ENCODE measurements at places on chromosomes 6 and 20. TPM values are rescaled to one million over a fixed set of nuclear protein-coding genes. Genes with fewer than 3 reads are reported as not detected.

DNA sequence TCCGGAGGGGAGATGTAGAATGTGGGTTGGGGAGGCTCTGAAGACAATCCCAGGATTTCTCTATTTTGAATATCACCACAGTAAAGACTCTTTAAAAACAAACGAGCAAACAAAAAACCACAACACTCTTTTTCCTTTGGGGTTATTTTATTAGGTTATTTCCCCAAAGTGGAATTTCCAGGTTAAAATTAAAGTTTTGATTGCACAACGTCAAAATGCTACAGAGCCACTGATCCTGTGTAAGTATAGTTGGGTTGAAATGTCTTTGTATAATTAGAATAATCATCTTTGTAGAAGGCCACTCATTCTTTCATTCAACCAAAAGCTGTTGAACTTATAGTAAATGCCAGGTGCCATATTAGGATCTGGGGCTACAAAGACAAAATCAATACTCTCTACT lies 19.6 kb upstream of the PIM1 start:
- DNase-seq: no peak

GRCh38 chr6:13988049-13988738 lies 63.4 kb downstream of the RNF182 start:
- no peak for DNase-seq

GRCh38 chr6:104685871-104686549 lies 173.7 kb downstream of the HACE1 start:
- no peak for DNase-seq

DNA sequence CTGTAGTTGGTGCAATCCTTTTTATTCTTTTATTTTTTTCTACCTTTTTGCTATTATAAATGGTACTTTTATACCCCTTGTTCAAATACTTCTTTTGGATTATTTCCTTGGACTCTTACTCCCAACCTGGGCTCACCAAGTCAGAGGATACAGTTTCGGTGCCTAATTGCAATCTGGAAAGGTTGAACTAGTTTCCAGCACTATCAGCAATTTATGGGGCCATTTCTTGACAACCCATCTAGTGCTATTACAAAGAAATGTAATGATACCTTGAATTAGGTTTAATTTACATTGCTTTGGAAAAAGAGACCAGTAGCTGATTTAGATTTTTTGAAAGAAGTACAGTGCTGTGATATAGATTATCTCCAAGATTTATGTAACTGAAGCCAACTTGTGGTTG lies 5.2 kb downstream of the PTPRA start:
- DNase-seq: no peak

GRCh38 chr6:111520524-111520923 lies 37.5 kb upstream of the REV3L start:
- no peak for DNase-seq

- DNase-seq: no peak
These were observed 39.4 kb upstream of the CCN6 start for GRCh38 chr6:112014483-112014882.

DNA sequence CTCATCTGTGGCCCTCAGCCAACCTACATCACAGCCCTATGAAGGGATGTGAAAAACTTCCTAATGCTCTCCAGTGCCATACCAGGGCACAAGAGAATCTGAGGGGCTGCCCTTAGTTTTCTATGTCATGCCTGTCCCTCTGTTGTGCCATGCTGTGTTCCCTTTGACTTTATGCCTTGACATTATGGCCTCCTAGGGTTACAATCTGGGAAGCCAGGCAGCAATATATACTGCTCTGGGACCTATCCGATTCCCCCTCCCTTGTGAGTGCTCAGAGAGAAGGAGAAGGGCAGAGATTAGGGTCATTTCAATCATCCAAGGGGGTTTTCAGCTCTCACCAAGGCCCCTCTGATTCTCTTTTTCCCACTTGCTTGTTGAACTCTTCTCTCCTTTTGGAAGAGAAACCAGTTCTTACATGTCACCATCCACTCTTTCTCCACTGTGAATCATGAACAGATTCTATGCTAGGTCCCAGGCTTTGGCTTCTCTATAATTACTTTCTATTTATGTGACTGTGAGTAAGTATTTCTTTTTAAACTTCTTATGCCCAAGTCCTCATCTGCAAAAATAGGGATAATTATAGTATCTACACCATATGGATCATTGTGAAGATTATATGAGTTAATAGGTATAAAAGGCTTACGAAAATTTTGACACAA lies 14.2 kb upstream of the FRK start:
- no peak for DNase-seq

DNA sequence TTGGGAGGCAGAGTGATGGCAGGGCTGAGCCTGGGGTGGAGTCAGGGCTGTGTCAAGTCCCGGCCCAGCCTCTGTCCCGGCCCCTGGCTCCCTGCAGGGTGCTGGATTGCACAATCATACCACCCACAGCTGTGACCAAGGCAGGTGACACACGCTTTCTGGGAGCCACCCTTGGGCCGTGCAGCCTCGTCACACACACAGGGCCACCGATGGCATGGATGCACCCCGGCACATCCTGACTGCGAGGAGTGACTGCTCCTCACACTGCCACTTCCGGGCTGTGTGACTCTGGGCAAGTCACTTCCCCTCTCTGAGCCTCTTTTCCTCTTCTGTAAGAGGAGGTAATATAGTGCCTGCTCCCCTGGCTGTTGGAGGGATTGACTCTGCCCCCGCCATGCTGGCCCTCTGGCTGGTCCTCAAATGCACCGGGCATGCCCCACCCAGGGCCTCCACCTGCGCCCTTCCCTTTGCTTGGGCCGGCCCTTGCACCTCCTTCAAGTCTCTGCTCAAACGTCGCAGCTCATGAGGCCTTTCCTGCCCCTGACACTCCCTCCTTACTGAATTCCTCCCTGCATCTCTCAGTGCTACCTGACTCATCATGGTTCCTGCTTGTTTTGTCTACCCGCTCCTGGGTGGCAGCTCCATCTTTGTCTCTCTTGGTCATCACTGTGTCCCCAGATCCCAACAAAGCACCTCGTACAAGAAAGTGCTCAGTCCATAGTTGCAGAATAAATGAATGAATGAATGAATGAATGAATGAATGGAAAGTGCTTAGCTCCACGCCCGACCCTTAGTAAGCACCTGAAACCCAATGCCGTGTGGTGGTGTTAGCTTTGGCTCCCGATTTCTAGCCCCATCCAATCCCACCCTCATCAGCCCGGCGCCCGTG lies 93.5 kb downstream of the CEBPB start:
- DNase-seq: peak; percentile 76

- DNase-seq: no peak
These were observed 72.3 kb downstream of the SNX5 start for GRCh38 chr20:17896193-17896723.

DNA sequence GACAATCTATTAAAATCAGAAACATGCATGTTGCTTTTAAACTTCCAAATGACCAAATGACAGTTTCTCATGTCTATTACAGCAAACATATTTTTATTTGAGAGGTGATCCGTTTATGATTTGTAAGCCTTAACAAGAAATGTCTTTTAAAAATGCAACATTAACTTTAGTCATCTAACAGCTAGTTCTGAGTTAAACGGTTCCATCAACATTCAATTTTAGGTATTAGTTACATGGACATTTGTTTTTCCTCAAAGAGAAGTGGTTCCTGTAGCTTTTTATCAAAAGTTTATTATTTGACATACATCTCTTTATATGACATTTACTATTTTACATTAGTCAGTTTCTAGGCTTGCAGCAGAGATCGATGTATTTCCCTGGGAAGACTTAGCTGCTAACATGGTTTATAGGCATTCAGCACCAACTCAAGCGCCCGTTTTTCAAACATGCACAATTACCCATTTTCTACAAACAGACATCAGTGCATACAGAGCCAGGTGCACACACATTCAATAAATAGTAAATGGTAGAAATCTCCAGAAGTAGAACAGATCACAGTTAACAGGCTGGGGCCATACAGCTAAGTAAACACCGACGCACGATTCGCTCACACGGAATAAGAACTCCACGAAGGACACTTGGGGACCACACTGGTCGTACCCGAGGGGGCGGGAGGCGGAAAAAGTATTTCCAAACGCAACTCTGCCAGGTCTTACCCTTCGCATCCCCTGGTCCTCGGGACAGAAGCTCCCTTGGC lies 882 bp downstream of the CNR1 start:
- peak; percentile 1 for DNase-seq

DNA sequence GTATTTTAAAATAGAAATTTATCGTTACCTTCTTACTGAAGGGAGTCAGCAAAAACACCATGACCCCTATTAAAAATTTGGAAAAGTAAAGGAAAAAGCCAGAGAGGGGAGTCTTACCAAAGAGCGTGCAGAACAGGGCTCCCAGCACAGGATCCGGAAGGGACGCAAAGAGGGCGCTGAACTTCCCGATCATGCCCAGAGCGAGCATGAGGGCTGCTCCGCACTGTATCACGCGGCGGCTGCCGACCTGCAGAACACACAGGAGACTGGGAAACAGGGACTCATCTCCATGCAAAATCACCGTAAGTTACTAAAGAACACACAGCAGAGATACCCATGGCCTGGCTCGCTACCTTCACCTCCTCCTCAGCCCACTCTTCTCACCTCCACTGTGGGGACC lies 138.6 kb downstream of the SLC23A2 start:
- no peak for DNase-seq

SIRPB2 gene
- 0.48 TPM for total RNA-seq

ADGRG6 gene
- total RNA-seq: 45.7 TPM

CCN6 gene
- total RNA-seq: 0.11 TPM

GJA10 gene
- not detected for total RNA-seq

HLA-DRA gene
- not detected for total RNA-seq
